Thyroid gland (tissue), 4 donors: ENCODE measurements at places on chromosomes 1 and 21. TPM values are rescaled to one million over a fixed set of nuclear protein-coding genes. Genes with fewer than 3 reads are reported as not detected.

Gene TTC22
- 14.0 TPM for total RNA-seq

Gene ADGRL4
- total RNA-seq: 7.6 TPM

DNA sequence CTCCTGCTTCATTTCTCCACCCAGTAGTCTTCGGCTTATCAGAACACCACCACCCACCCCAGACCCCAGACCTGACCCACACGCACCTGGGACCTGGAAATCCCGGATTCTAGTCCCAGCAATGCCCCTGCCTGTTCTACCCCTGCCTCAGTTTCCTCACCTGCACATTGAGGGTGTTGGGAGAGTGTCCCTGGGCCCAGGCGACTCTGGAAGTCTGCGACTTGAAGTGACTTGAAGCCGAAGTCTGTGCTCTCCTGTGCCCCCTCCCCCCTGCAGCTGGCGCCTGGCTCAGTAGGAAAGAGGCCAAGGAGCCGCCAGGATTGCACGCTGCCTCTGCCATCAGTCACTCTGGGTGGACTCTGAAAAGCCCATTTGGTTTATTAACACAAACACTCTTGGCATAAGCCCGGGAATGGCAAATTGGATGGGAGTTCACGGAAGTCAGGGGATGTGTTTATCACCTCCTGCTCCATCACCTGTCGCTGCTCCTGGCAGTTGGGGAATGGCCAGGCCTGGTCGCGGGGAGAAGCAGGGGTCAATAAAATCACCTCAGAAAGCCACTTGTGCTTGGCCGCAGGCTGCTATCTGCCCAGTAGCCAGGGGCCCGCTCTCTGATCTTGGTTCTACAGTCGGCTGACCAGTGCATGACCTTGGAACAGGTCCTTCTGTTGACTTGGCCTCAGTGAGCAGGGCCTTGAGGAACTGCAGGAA is 132.7 kb downstream of the ACTL8 start:
- DNase-seq: no peak

Gene IGSF9
- 0.71 TPM for total RNA-seq

- no peak for DNase-seq
These were observed 51.0 kb downstream of the COL18A1 start for GRCh38 chr21:45455674-45456583.

- DNase-seq: no peak
These were observed 5.3 kb upstream of the P3R3URF start for GRCh38 chr1:46181343-46182260.

GRCh38 chr1:232596666-232597303 is 33.1 kb downstream of the SIPA1L2 start:
- DNase-seq: no peak

GRCh38 chr1:243490748-243491686 is 235.2 kb downstream of the SDCCAG8 start:
- DNase-seq: no peak

DNA sequence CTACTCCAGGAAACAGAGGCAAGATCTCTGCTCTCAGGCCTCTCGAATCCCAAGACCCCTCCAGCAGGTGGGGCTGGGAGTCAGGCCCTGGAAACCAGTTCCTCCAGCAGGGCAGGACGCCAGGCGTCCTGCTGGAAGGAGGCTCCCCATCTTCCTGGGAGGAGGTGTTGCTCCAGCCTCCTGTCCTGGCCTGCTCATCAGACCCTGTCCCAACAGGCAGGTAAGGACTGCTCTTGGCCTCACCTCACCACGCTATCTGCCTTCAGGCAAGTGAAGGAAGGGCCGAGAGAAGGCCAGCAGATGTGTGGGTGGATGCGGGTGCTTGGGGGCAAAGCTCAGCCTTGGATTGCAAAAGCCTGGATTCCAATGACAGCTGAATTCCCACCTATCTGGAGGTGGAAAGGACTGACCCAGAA is 82.9 kb downstream of the SSBP3 start:
- DNase-seq: peak; percentile 84

DNA sequence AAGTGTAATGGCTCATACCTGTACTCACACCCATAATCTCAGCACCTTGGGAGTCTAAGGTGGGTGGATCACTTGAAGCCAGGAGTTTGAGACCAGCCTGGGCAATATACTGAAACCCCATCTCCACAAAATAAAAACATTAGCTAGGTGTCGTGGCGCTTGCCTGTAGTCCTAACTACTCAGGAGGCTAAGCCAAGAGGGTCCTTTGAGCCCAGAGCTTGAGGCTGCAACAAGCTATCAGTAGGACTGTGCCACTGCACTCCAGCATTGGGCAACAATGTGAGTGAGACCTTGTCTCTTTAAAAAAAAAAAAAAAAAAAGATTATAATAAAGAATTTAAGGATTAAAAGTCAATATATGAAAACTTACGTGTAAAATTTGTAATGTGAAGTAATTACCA is 11.7 kb downstream of the BPNT1 start:
- no peak for DNase-seq

- no peak for DNase-seq
These were observed 42.8 kb downstream of the PRDM15 start for GRCh38 chr21:41836166-41837015.

Gene AK4
- total RNA-seq: 8.0 TPM
